ENCODE measurements at places on chromosomes 4 and X.

DNA sequence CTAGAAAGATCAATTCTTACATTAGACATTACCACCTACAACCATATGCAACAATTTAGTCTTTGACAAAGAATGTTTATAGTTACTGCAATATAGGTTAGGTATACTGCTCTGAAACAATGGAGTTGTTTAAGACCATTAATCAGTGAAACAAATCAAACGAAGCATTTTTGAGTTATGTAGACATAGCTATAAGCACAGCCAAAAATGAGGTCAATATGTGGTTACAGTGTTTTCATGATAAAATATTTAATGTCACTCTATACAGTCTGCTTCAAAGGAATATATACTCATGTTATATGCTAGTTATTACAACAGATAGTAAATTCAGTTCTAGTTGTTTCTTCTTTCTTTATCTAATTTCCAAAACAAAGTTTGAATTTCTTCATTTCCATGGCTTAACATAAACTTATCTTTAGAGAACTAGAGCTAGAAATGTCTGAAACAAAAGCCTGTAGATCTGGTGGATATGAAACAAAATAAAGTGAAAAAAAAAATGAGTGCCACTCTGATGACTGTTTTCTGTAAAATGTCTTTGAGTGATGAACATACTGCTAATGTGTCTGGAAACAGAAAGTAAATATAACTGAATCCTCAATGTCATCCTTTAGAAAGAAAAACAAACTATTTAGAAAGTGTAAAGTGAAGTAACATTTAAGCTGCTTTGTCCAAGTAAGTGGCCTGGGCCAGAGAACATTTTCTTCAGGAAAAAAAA lies 809.0 kb downstream of the FAT4 start:
- DNase-seq, result no peak

DNA sequence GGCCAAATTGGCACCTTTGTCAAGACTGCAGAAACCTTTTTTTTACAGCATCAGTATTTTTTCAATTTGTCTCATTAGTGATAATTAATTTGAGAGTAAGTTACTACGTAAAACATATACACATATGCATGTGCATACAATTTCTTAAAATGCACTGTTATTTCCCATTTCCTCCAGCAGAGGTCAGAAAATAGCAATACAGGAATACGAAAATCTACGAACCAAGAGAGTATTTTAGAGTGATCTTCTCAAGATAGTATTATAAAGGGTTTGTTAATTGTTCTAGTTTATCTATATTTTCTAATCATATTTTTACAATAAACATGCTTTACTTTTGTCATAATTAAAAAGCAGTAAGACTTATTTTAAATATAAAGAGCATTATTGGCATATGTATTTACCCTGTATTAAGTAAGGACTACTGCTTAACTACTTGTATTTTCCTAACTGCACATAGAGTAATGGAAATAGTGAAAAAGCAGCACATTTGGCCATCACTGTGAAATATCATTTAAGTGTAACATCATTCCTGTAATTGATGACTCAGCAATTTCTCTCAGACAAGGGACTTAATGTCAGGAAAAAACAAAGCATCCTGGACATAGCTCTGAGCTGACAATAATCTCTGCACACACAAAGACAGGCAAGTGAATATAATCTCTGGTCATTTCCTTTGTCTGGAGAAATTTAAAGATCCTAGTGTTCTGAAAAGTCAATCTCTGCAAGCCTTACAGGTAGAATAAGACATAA lies 45.6 kb downstream of the MAOB start:
- no peak for DNase-seq

GRCh38 chr4:73221734-73222133 lies 36.9 kb downstream of the ANKRD17 start:
- no peak for DNase-seq

DNA sequence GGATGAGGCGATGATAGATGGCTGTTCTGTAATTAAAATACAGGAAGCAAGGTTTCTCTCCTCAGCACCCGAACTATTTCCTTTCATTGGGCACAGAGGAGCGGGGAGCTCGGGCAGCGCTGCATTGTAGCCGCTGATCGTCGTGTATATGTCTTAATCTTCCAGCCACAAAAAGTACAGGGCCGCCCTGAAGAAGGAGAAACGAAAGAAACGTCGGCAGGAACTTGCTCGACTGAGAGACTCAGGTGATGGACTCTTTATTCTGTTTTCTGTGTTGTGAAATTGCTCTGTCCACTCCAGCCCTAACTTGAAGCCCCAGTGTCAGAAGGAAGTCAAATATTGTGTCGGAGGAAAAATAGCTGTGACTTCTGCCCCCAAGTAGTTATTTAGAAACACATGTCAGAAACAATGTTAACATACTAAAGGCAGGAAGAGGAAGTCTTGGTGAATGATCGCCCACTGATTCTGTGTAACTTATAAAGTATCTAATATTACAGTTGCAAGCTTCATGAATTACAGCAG lies 546 bp downstream of the ZRSR2 start:
- DNase-seq, result no peak

GRCh38 chr4:101851672-101852071 lies 61.1 kb downstream of the BANK1 start:
- DNase-seq, result no peak

DNA sequence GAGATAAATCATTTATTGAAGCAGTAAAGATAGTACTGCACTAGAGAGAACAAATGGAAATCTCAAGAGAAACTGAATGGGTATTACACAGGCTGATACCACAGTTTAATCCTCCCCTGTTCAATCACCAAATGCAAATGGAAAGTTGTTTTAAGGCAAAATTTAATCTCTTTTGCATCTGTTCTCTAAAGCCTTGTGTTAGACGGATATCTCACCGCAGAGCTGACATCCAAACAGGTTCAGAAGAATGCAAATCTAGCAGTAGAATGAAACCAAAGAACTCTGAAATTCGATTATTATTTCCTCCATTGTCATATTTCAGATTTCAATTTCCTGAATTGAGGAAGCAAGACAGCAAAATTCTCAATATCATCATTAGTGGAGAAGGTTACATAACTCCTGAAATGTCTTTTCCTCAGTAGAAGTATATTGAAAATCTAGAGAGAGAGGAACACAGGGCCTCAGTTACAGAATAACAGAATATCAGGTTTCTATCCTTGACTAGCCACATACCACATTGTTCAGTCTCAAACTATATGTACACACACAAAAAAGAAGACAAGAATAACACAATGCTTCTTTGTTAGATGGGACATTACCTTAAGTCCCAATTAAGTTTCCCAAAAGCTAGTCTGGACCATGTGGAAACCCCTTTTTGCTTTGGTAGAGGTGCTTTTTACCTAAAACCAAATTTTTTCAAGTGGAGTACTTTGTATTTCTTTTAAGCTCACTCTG lies 94.1 kb upstream of the BANK1 start:
- no peak for DNase-seq

GRCh38 chrX:117854806-117855205 lies 261.8 kb downstream of the KLHL13 start:
- DNase-seq, result no peak

GRCh38 chrX:51420610-51421009 lies 75.8 kb downstream of the NUDT11 start:
- no peak for DNase-seq

DNA sequence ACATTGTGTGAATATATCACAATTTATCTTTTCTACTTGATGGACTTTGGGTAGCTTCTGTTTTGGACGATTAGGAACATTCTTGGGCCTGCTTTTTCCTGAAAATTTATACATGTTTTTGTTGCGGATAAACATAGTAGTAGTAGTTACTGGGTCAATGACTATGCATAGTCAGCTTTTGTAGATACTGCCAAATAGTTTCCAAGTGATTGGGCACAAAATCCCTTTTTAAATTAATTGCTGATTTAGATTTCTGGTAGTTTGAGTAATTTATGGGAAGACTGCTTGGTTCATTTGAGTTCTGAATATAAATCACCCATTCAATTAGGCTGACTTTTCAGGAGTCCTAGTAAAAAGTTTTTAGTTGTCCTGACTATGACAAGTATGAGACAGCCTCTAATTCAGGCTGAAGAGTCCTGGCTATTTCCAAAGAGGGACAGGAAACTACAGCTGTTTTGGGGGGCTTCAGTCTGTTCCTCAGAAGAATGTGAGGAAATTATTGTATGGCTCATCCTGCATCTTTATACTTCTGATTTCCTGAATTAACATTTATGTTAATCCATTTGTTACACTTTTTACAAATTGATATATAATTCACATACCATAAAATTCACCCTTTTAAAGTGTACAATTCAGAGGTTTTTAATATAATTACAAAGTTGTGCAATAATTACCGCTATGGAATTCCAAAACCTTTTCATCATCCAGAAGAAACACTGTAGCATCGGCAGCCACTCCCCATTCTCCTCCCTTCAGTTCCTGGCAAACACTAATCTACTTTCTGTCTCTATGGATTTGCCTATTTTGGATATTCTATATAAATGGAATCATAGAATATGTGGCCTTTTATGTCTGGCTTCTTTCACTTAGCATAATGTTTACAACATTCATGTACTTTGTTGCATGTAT lies 14.2 kb downstream of the LRP2BP start:
- DNase-seq, result no peak

DNA sequence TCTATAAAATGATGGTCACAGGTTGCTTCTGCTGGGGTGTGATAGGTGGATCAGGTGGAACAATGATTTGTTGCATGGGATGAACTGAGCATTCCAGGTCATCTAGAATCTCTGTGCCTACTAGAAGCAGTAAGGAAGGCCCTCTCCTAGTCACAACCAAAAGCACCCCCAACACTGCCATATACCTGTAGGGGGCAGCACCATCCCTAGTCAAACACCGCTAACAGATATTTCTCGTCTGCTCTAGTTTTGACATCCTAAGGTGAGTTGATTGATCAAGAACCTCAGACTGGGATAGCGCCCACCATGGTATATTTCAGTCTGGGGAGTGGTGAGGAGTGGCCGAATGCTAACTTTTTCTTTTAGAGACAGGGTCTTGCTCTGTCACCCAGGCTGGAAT lies 160.2 kb downstream of the NHS start:
- DNase-seq, result peak; percentile 3

DNA sequence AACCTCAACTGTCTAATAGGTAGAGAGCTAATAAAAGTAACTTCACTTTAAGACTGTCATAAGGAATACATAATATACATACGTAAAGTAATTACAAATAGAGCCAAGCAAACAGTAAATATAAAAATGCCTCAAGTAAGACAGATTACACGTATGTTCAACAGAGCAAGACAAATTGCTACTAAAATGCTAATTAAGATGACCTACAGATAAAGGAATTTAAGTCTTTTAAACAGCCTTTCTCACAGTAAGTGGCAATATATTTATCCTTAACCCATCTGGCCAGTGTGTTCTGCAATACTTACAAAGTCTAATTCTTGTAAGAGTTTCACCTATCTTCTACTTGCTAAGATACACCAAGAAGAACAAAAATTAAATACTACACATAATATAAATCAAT lies 12.7 kb downstream of the G3BP2 start:
- no peak for DNase-seq

GRCh38 chr4:133493241-133493640 lies 344.1 kb downstream of the PCDH10 start:
- DNase-seq, result no peak

DNA sequence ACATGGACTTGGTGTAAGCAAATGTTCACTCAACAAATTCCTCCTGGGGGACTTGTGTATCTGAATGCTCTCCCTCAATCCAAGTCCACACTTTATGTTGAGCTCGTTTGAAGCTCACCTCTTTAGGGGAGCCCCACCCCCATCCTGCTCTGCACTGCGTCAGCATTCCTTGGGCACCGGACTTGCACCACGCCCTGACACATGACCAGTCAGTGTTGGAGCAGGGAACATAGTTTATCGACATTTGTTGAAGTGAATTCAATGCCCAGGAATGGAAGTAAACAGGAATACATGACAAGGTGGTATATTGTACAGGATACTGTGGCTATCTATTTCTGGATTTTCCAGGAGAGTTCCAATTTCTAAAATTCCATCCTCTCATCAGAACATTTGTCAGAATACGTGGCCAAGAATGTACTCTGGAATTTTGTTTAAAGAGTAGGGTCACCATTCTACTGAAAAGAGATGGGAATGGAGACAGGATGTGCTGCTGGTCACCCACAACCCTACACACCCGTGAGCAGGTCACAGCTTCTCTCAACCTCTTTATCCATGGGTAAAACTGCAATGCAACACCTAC lies 60.0 kb upstream of the LNX1 start:
- no peak for DNase-seq

GRCh38 chr4:18935659-18936345 lies 914.2 kb upstream of the LCORL start:
- no peak for DNase-seq

GRCh38 chr4:94407846-94408245 lies 43.9 kb upstream of the PDLIM5 start:
- DNase-seq, result no peak

GRCh38 chr4:6327220-6327917 lies 57.7 kb downstream of the WFS1 start:
- DNase-seq, result peak; percentile 60

GRCh38 chrX:17266136-17266535 lies 108.9 kb upstream of the NHS start:
- no peak for DNase-seq

GRCh38 chr4:15689540-15689939 lies 7.9 kb downstream of the FAM200B start:
- no peak for DNase-seq

DNA sequence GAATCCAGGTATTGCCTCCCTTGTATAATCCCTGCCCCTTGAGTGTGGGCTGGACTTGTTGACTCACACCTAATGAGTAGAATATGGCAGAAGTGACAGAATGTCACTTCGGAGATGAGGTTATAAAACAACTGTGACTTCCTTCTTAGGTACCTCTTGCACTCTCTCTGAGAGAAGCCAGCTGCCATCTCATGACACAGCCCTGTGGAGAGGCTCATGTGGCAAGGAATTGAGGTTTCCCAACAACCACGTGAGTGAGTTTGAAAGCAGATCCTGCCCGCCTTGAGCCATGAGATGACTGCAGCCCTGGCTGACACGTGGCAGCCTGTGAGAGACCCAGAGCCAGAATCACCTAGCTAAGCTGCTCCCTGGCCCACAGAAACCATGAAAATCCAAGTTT lies 13.5 kb downstream of the ASB11 start:
- no peak for DNase-seq

DNA sequence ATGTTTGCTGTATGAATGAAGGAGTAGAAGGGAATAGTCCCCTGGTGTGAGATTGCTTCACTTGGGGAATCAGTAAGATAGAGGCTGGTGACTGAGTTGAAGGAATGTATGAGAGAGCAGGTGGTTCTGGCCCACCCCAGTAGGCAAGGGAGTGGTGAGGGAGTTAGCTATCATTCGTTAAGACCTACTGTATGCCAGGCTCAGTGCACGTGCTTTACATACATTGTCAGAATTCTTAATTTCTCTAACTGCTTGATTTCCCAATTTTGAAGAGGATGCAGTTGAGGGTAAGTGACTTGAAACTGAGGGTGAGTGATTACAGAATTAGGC lies 700 bp downstream of the VMA21 start:
- no peak for DNase-seq

- DNase-seq, result no peak
Measured at GRCh38 chr4:95431678-95432077, 117.1 kb downstream of the UNC5C start.

DNA sequence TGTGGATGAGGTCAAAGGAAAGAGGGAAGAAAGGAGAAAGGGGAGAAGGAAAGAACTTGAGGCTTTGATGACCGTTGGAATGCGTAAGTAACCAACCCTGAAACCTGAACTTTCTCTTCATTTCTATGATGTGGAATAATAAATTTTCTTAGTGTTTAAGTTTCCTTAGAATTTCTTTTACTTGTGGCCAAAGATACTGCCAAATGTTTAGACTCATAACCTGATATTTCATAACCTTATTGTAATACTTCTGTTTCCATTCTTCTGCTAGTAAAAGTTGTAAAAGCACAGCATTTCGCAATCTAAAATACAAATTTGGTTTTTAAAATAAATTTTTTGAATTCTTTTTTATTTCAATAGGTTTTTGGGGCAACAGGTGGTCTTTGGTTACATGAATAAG lies 258.5 kb upstream of the GIMD1 start:
- no peak for DNase-seq

All from activated CD8-positive, alpha-beta memory T cell treated with anti-CD3 and anti-CD28 coated beads for 48 hours (primary cell).